ENCODE measurements at places on chromosomes 12 and 14. TPM values are rescaled to one million over a fixed set of nuclear protein-coding genes. Genes with fewer than 3 reads are reported as not detected.

DNA sequence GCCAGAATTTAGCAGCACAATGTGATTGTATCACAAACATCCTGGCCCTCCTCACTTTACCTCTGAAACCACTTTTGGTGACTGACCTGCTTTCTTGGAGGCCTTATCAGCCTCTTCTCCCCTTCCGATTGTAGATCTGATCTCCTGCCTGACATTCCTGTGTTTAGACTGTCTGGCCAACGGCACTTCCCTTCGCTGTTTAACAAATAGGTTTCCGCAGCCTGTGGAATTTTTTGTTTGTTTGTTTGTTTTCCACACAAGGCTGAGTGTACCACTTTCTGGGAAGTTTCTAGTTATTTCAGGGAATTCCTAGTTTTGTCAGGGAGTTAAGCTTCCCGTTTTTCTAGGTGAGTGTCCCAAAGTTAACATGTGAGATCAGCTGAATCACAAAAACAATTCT is 65.9 kb upstream of the CDKN3 start:
- no peaks in the 10 kb centered on the region for H3K36me3 ChIP-seq
- no peak overlapping the region for H3K4me3 ChIP-seq
- H3K27me3 ChIP-seq: no peaks in the 10 kb centered on the region
- no peak overlapping the region for H3K27ac ChIP-seq
- no peaks in the 10 kb centered on the region for H3K4me1 ChIP-seq
- no peak for DNase-seq

- H3K27me3 ChIP-seq: no peaks in the 10 kb centered on the region
- no peak overlapping the region for H3K4me3 ChIP-seq
- no peaks in the 10 kb centered on the region for H3K36me3 ChIP-seq
- H3K27ac ChIP-seq: no peak overlapping the region
- no peaks in the 10 kb centered on the region for H3K4me1 ChIP-seq
- DNase-seq: no peak
Observed at GRCh38 chr14:81326451-81326850, 73.7 kb downstream of the STON2 start.

DNA sequence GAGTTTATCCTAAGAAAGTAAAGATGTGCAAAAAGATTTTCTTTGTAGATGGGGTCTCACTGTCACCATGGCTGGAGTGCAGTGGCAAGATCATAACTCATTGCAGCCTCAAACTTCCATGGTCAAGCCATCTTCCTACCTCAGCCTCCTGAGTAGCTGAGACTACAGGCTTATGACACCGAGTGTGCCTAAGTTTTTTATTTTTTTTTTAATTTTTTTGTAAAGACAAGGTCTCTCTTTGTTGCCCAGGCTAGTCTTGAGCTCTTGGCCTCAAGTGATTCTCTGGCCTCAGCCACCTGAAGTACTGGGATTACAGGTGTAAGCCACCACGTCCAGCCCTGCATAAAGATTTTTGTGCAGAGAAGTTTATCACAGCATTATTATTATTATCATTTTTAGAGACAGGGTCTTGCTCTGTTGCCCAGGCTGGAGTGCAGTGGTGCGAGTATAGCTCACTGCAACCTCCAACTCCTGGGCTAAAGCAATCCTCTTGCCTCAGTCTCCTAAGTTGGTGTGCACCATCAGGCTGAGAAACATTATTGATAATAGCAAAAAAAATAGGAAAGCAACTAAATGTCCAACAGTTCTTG is 19.3 kb upstream of the MDM2 start:
- H3K4me3 ChIP-seq: no peak overlapping the region
- no peaks in the 10 kb centered on the region for H3K36me3 ChIP-seq
- no peaks in the 10 kb centered on the region for H3K4me1 ChIP-seq
- no peaks in the 10 kb centered on the region for H3K27me3 ChIP-seq

DNA sequence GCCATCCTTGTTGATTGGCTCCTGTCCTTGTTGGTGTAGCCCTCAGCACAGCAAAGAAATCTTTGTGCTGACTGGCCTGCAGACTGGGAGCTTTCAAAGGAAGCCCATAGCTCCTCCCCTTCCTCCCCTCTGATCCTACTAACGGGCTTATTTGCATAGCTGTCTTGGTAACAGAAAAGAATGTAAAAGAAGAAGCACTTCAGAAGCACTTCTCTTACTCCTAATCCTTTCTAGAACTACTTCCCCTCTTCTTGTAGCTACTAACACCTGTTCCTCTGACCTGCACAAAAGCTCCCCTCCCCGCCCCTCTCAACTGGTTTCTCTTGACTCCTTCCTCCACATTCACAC is 14.3 kb upstream of the RIC8B start:
- no peaks in the 10 kb centered on the region for H3K4me1 ChIP-seq
- no peaks in the 10 kb centered on the region for H3K36me3 ChIP-seq
- no peaks in the 10 kb centered on the region for H3K27me3 ChIP-seq
- no peak overlapping the region for H3K27ac ChIP-seq
- DNase-seq: no peak

DNA sequence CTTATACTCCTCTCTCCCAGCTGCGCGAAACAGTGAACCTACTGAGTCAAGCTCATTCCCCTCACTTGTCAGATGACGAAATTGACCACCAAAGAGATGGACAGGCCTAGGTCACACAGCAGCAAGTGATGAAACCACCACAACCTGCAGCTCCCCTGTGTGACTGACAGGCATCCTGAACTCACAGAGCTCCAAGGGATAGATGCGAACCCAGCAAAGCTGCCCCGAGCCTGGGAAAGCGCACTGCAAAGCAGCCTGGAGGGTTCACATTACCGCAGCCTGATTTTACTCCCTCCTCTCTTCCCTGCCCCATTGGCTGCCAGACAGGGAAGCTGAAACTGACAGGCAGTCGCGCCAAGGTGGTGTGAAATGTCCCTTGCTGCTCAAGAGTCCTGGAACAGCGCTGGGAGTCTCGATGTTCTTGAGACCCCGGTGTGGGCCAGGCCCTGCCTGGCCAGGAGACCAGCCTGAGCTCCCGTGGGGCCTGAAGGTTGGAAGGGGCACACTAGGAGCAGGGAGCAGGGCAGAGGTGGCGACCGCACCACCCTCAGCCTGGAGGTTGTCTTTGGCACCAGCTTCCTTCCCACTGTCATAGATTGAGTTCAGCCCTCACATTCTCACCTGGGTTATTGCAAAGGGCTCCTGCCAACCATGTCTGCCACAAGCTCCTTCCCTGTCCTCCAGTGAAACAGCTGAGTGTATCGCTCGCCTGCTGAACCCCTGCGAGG is 36.3 kb downstream of the SNRNP35 start:
- no peaks in the 10 kb centered on the region for H3K36me3 ChIP-seq
- H3K27ac ChIP-seq: no peak overlapping the region
- H3K4me1 ChIP-seq: no peaks in the 10 kb centered on the region
- H3K4me3 ChIP-seq: no peak overlapping the region

KRT7 gene
- total RNA-seq: 4.0 TPM

SYNDIG1L gene
- not detected for total RNA-seq

BICD1 gene
- total RNA-seq: 5.8 TPM

BTBD7 gene
- total RNA-seq: 35.5 TPM
